ENCODE measurements at places on chromosomes 13 and 19. TPM values are rescaled to one million over a fixed set of nuclear protein-coding genes. Genes with fewer than 3 reads are reported as not detected.

The MYBPC2 gene
- polyA plus RNA-seq, result 79.3 TPM

DNA sequence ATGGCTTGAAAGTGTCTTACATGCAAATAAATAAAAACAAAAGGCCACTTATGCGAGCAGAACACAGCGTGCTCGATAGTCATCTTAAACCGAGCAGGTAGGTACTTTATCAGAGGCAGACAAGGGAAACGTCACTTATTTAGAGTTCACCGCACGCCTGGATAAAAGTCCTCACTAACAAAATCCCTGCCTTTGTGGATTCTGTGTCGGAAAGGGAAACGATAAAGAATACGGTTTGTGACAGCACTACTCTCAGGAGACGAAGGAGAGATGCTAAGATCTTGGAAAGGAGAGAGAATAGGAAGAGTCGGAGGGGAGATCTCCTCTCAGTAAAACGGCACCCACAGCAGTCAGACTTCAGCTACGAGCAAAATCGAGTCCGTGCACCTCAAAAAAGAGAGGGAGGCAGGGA lies 581 bp downstream of the RCBTB1 start:
- DNase-seq, result peak; percentile 16

- DNase-seq, result no peak
Measured at GRCh38 chr13:111852725-111853518, 214.0 kb upstream of the SOX1 start.

DNA sequence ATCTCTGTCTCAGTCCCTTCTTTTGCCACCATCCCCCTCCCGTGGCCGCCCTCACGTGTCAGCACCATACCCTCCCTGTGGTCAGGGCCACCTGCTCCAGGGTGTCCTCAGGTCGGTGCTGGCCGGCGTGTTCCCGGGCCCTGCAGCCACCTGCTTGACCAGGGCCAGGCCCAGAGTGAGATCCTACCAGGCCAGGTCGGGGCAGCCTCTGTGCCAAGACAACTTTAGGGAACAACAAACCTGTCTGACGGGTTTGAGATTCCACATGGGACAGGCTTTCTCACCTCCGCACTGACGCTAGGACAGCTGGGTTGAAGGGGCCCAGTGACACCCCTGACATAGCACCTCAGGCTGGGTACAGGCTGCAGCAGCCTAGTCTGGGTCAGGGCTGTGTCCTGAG lies 7.5 kb upstream of the SBNO2 start:
- no peak for DNase-seq

DNA sequence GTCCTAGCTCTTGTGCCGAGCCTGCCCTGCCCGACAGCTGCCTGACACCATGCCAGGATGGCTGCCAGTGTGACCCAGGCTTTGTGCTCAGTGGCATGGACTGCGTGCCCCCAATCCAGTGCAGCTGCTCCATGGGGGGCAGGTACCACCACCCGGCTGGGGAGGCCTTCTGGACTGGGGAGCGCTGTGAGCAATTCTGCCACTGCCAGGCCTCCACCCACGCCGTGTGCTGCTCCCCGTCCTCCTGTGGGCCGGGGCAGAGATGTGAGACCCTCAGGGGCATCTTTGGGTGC lies 9.4 kb upstream of the FXYD3 start:
- no peak for DNase-seq

- no peak for DNase-seq
Measured at GRCh38 chr13:36915106-36915505, 4.9 kb downstream of the SMAD9 start.

- no peak for DNase-seq
Measured at GRCh38 chr13:50116430-50116973, 101.3 kb downstream of the KCNRG start.

The PSPN gene
- 1.1 TPM for polyA plus RNA-seq

DNA sequence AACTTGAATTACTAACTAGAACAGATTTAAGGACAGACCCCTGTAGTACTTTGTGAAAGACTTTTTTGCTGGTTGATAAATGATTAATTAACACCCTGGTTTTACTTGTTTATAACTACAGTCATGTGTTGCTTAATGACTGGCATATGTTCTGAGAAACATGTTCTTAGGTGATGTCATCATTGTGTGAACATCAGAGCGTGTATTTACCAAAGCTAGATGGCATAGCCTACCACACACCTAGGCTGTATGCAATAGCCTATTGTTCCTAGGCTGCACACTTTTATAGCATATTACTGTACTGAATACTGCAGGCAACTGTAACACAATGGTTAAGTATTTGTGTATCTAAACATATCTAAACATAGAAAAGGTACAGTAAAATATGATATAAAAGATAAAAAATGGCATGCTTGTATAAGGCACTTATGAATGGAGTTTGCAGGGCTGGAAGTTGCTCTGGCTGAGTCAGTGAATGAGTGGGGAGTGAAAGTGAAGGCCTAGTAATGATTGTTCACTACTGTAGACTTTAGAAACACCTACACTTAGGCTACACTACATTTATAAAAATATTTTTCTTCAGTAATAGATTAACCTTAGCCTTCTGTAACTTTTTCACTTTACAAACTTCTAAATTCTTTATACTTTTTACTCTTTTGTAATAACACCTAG lies 260.3 kb downstream of the KCNRG start:
- no peak for DNase-seq

The ZFP14 gene
- polyA plus RNA-seq, result not detected

DNA sequence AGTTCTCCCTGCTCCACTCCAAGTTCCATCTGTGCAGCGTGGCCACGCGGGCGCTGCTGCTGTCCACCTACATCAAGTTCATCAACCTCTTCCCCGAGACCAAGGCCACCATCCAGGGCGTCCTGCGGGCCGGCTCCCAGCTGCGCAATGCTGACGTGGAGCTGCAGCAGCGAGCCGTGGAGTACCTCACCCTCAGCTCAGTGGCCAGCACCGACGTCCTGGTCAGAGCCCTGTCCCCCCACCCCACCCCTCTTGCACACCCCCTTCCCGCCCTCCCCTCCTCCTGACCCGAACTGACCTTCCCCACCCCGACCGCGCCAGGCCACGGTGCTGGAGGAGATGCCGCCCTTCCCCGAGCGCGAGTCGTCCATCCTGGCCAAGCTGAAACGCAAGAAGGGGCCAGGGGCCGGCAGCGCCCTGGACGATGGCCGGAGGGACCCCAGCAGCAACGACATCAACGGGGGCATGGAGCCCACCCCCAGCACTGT lies 11.6 kb downstream of the FUZ start:
- no peak for DNase-seq

GRCh38 chr19:14674764-14675163 lies at the start of gene ADGRE3:
Gene ADGRE3, minus strand, starts transcription at chr19:14674844. Its CDS starts 74 bp downstream, at chr19:14674770.
- DNase-seq, result no peak

GRCh38 chr13:106083620-106084350 lies 451.7 kb downstream of the EFNB2 start:
- DNase-seq, result no peak

The ZNF534 gene
- 0.85 TPM for polyA plus RNA-seq

- DNase-seq, result no peak
Measured at GRCh38 chr19:7699003-7699402, 2.9 kb downstream of the FCER2 start.

GRCh38 chr19:16153582-16154336 lies 10.3 kb downstream of the HSH2D start:
- no peak for DNase-seq

GRCh38 chr19:6744381-6745301 lies 5.2 kb downstream of the TRIP10 start:
- DNase-seq, result peak; percentile 93

The IRGC gene
- polyA plus RNA-seq, result not detected

The SCAF1 gene
- not detected for polyA plus RNA-seq

The FAM216B gene
- polyA plus RNA-seq, result 0.05 TPM

The ZNF93 gene
- polyA plus RNA-seq, result 22.3 TPM

- peak; percentile 41 for DNase-seq
Measured at GRCh38 chr13:79740991-79741390, 260.0 kb downstream of the NDFIP2 start.

DNA sequence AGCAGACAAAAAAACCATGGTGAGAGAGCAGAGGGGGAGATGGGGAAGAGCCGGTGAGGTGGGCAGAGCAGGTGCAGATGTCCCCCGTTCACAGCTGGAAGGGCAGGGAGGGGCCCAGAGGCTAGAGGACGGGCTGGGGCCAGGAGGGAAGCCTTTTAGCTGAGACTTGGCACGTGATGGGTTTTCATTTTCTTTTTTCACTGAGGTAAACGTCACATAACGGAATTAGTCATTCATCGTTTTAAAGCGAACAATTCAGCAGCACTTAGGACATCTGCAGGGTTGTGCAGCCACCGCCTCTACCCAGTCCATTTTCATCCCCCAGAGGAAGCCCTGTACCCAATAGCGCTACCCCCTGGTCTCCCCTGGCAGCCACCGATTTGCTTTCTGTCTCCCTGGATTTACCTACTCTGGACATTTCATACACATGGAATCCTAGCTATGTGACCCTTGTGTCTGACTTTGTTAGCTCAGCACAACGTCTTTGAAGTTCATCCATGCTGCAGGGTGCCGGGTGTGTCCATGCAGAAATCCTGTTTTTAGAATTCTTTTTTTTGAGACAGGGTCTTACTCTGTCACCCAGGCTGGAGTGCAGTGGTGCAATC lies 16.0 kb upstream of the EMC10 start:
- DNase-seq, result no peak
